ENCODE measurements at places on chromosomes 1 and 21. TPM values are rescaled to one million over a fixed set of nuclear protein-coding genes. Genes with fewer than 3 reads are reported as not detected.

GRCh38 chr1:246162560-246162959 lies 344.5 kb downstream of the SMYD3 start:
- no peaks in the 10 kb centered on the region for H3K27me3 ChIP-seq
- H3K4me1 ChIP-seq: peaks cover 2% of the 10 kb centered on the region
- no peaks in the 10 kb centered on the region for H3K36me3 ChIP-seq
- no peak overlapping the region for H3K27ac ChIP-seq

GRCh38 chr1:179761296-179761695 lies 18.2 kb downstream of the FAM163A start:
- no peak for DNase-seq
- no peaks in the 10 kb centered on the region for H3K4me1 ChIP-seq
- H3K27ac ChIP-seq: no peak overlapping the region

DNA sequence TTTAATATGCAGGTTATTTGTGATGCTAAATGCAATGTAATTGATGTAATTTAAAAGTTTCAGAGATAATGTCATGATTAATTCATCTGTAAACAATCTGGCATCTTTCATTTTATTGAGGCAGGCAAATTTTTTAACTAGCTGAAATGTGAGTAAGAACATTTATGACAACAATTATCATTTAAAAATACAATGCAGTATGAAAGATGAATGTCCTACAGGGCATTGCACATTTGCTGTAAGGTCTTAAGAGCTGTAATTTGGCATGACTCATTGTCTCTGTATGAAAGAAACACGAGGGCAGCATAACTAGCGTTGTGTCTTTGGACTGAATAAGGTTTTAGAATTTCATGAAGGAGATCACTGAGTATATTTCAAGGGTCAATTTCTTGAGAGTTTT lies 642.8 kb downstream of the PLA2G4A start:
- H3K27me3 ChIP-seq: no peaks in the 10 kb centered on the region
- DNase-seq: no peak
- no peaks in the 10 kb centered on the region for H3K4me1 ChIP-seq
- no peak overlapping the region for H3K4me3 ChIP-seq
- no peak overlapping the region for H3K27ac ChIP-seq

GRCh38 chr1:154609398-154610380 lies 1.7 kb upstream of the ADAR start:
- peaks cover 16% of the 10 kb centered on the region for H3K4me1 ChIP-seq
- no peaks in the 10 kb centered on the region for H3K27me3 ChIP-seq
- no peak overlapping the region for H3K4me3 ChIP-seq
- peak overlapping the region; percentile 98 for H3K27ac ChIP-seq

GRCh38 chr1:200520735-200521134 lies 99.8 kb downstream of the KIF14 start:
- no peaks in the 10 kb centered on the region for H3K36me3 ChIP-seq
- no peak for DNase-seq
- no peaks in the 10 kb centered on the region for H3K4me1 ChIP-seq
- no peaks in the 10 kb centered on the region for H3K27me3 ChIP-seq

GRCh38 chr1:244035358-244035757 lies 15.7 kb upstream of the ZBTB18 start:
- H3K27ac ChIP-seq: no peak overlapping the region
- no peak for DNase-seq
- H3K4me1 ChIP-seq: no peaks in the 10 kb centered on the region
- no peaks in the 10 kb centered on the region for H3K27me3 ChIP-seq

- no peak for DNase-seq
- no peak overlapping the region for H3K27ac ChIP-seq
- H3K27me3 ChIP-seq: no peaks in the 10 kb centered on the region
- H3K36me3 ChIP-seq: no peaks in the 10 kb centered on the region
- no peak overlapping the region for H3K4me3 ChIP-seq
- H3K4me1 ChIP-seq: no peaks in the 10 kb centered on the region
These were observed 1.6 kb downstream of the NEGR1 start for GRCh38 chr1:72280711-72281110.

- no peaks in the 10 kb centered on the region for H3K27me3 ChIP-seq
- peak overlapping the region; percentile 97 for H3K27ac ChIP-seq
- no peak for DNase-seq
- H3K4me1 ChIP-seq: peaks cover 52% of the 10 kb centered on the region
- no peaks in the 10 kb centered on the region for H3K36me3 ChIP-seq
These were observed 647 bp downstream of the RO60 start for GRCh38 chr1:193060115-193060403.

DNA sequence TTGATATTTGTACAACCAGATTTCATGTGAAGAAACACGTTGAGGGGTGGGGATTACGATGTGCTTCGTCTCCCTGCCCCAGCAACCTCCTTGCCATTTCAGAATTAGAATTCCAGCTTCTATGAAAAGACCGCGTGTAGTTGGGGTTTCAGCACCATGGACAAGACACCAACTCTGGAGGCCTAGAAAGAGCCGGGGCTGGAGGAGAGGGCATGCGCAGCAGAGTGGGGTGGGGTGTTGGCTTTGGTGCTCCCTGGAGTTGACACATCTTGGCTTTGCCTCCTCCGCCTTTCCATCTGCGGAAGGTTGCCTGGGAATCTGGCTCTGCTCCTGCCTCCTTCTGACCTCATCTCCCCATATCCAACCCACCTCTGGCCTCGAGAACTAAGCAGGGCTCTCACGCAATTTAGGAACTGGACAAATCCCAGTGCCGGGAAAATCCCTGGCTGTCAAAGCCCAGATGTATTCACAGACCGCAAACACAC lies 11.8 kb downstream of the HTR6 start:
- DNase-seq: peak; percentile 64
- no peaks in the 10 kb centered on the region for H3K4me1 ChIP-seq
- no peak overlapping the region for H3K27ac ChIP-seq
- no peaks in the 10 kb centered on the region for H3K27me3 ChIP-seq

- H3K4me3 ChIP-seq: no peak overlapping the region
- no peaks in the 10 kb centered on the region for H3K4me1 ChIP-seq
- no peak for DNase-seq
- no peaks in the 10 kb centered on the region for H3K27me3 ChIP-seq
- H3K27ac ChIP-seq: no peak overlapping the region
- H3K36me3 ChIP-seq: no peaks in the 10 kb centered on the region
These were observed 95.4 kb upstream of the KLHDC7A start for GRCh38 chr1:18385239-18385790.

- H3K36me3 ChIP-seq: no peaks in the 10 kb centered on the region
- no peak overlapping the region for H3K27ac ChIP-seq
- H3K4me1 ChIP-seq: no peaks in the 10 kb centered on the region
- H3K27me3 ChIP-seq: no peaks in the 10 kb centered on the region
These were observed 516.6 kb downstream of the PTPRC start for GRCh38 chr1:199155166-199156019.

DNA sequence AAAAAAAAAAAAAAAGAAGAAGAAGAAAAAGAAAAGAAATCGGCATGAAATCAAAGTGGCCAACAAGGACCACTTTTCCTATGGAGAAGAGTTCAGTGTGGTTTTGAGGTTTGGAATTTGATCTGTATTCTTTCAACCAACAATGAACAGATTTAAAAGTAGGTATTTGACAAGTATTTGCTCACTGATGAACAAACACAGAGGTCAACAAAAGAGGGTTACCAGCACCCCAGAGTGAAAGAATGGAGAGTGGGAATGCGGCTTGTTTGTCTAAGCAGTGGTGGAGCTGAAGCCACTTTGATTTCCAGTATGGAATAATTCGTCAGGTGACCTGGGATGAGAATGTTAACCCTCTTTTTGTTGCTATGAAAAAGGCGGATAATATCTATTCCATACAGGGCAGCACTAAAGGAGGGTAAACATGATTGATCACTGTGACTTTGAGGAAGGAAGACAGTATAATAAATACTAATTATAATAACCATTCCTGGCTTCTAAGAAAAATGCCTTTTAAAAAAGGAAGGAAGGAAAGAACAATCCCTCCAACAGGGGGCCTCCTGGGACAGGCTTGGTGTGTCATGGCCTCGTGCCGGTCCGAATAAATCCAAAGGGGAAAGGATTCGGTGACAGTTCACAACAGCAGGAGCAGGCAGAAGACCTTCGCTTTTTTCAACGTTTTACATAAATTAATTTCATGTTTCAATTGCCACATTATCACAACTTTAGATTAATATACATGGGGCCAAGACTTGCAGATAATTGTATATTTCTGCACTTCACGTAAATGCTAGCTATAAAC lies 37.2 kb upstream of the SIM2 start:
- no peaks in the 10 kb centered on the region for H3K4me1 ChIP-seq
- H3K36me3 ChIP-seq: no peaks in the 10 kb centered on the region
- no peak overlapping the region for H3K27ac ChIP-seq
- H3K27me3 ChIP-seq: no peaks in the 10 kb centered on the region

DNA sequence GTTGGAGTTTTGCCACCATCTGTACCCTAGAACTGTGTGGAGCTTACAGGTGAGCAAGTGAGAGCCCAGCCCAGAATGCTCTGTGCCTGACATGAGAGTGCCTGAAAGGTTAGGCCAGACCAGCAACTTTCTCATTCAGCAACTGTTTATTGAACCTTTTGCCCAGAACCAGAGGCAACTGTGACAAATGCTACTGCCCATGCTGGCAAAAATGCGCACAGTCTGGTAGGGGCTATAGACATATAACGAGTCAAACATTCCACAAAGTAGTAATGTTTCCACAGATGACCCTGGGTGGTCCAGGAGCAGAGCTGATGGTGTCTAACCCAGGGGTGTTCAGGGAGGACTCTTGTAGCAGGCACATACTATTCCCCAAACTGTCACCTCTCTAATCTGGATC lies 56.0 kb upstream of the GCLM start:
- DNase-seq: no peak
- H3K4me3 ChIP-seq: no peak overlapping the region
- no peaks in the 10 kb centered on the region for H3K27me3 ChIP-seq
- H3K27ac ChIP-seq: no peak overlapping the region
- no peaks in the 10 kb centered on the region for H3K4me1 ChIP-seq
- H3K36me3 ChIP-seq: no peaks in the 10 kb centered on the region

GRCh38 chr1:78640462-78640861 lies 9.2 kb upstream of the IFI44 start:
- no peak overlapping the region for H3K4me3 ChIP-seq
- H3K4me1 ChIP-seq: peaks cover 11% of the 10 kb centered on the region
- H3K36me3 ChIP-seq: no peaks in the 10 kb centered on the region
- no peak for DNase-seq

DNA sequence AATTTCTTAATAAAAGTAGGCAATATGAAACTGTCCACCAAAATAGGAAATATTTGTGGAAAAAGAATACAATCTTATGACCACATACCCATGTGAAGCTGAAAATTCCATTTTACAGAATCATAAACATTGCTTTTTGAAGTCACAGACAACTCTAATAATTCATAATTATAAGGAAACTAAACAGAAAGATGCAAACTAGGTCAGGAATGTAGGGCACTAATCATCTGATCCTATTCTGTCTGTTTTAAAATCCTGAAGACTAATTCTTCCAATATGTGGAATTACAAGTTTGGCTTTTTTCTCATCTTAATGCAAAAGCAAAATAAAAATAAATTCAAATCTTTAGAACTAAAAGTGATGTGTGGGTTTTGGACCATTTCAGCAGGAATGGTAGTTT lies 528.6 kb downstream of the LTN1 start:
- H3K27ac ChIP-seq: no peak overlapping the region
- no peaks in the 10 kb centered on the region for H3K27me3 ChIP-seq
- H3K36me3 ChIP-seq: no peaks in the 10 kb centered on the region

- H3K4me3 ChIP-seq: no peak overlapping the region
- no peak for DNase-seq
- H3K27me3 ChIP-seq: no peaks in the 10 kb centered on the region
- no peaks in the 10 kb centered on the region for H3K36me3 ChIP-seq
These were observed 901.2 kb downstream of the TTLL7 start for GRCh38 chr1:83097715-83098114.

DNA sequence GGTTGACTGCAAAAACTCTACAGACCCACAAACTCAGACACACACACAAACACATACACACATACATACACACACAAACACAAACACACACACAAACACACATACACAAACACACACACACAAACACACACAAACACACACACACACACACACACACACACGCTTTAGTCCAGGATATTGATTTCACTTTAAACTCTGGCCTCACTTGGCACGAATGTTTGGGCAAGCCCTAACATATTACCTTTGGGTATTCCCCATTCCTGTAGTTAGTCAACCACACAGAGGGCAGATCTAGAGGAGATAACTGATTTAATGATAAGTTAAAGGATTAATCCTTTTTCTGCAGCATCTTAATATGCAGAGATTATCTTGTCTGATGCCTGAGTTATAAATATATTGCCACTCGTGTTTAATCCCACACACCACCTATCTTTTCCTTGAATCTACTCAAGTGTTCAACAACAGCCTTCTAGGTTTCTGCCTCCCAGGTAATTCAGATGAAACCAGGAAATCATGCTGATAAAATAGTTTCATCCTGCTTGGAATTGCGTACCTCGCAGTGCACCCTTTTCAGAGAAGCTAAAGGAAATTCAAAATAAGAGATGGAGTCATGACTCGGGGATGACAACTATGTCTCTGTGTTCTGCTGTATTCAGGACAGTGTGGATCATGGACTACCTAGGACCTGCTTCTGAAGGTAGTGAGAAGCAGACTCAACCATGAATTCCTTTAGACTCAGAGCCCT lies 14.5 kb upstream of the RUNX1 start:
- no peak overlapping the region for H3K4me3 ChIP-seq
- H3K4me1 ChIP-seq: no peaks in the 10 kb centered on the region
- H3K36me3 ChIP-seq: no peaks in the 10 kb centered on the region
- no peaks in the 10 kb centered on the region for H3K27me3 ChIP-seq
- no peak overlapping the region for H3K27ac ChIP-seq

DNA sequence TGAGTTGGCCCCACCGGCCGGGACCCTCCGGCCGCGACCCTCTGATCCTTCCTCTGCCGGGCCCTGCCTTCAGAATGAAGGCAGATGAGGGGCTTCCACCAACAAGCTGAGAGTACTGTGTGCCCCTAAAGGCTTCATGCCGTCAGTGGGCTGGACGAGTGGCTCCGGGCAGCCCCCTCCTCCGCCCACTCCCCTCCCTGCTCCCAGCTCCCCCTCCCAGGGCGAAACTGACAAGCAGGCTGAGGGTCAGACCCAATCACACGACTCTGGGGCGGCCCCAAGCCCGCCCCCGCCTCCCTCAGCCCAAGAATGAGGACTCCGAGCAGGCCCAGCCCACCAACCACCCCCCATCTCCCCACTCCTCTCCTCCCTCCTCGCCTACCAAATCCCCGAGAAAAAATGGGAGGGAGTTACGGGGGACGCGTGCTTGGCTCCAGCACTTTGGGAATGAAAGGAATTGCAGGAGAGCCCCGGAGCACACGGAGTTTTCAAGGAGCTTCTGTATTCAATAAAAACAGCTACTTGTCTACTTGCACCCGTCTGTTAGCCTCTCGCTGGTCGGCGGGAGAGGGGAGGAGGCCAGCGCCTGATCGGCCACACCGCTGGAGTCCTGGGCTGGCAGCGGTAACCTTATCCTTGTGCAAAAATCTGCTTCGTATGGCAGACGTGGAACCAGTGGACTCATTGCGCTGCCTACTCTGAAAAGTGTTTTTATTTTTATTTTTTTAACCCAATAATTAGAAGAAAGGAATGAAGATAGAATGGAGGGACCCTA lies at the start of gene COL11A1:
COL11A1 (minus strand) TSS at position 147 of the 775 bp plus-strand sequence. CDS start 344 bp downstream, outside the sequence.
- no peaks in the 10 kb centered on the region for H3K36me3 ChIP-seq
- no peaks in the 10 kb centered on the region for H3K4me1 ChIP-seq
- DNase-seq: peak; percentile 24
- H3K27ac ChIP-seq: no peak within 1 kb of the TSS

GRCh38 chr1:89407360-89407759 lies 43.5 kb downstream of the GBP6 start:
- H3K27ac ChIP-seq: peak overlapping the region; percentile 36
- no peaks in the 10 kb centered on the region for H3K4me1 ChIP-seq
- H3K27me3 ChIP-seq: no peaks in the 10 kb centered on the region
- no peak overlapping the region for H3K4me3 ChIP-seq

GNAT2 gene
- not detected for polyA plus RNA-seq

PERM1 gene
- 353 TPM for polyA plus RNA-seq

ZBTB21 gene
- polyA plus RNA-seq: 2.5 TPM

VSIG8 gene
- 0.27 TPM for polyA plus RNA-seq

C1orf141 gene
- not detected for polyA plus RNA-seq

LCE1E gene
- not detected for polyA plus RNA-seq

All from heart left ventricle (tissue), 16 donors.